ENCODE measurements at places on chromosomes 16 and 17.

- no peak for DNase-seq
Measured at GRCh38 chr17:75411328-75412067, 6.0 kb upstream of the GRB2 start.

DNA sequence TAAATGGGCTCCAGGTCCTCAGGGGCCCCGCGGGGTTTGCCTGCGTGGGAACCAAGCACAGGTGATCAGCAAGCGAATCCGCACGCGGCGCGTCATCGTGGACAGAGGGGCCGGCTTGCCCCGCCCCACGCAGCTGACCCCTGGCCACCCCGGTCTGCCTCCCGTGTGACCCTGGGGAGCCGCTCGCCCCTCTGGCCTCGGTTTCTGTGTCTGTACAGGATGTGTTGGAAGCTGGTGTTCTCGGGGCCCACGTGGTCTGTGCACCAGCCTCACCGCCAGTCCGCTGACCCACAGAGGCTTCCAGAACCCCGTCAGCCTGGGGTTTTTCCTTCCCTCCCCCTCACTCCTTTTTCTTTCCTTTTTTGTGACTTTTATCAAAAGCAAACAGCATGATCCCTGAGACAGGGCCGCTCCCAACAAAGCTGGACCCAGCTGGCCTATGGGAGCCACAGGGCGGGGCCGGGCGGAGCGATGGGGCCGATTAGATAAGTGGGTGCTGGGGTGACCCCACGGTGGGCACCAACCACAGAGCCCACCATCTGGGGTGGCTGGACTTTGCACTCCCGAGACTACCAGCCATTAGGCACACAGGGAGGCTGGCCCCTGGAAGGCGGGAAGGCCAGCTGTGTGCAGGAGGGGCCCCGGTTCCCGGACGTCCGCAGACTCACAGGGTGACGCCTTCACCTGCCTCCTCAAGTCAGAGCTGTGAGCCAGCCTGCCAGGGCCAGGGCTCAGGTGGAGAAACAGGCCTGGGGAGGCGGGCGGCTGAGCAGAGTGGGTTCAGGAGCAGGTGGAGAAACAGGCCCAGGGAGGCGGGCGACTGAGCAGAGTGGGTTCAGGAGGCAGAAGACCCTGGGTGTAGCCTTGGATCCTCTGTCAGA, 56.0 kb downstream of the ZFPM1 start:
- no peak for DNase-seq

- DNase-seq, result no peak
Measured at GRCh38 chr16:3541527-3542155, 35.6 kb downstream of the NLRC3 start.

- DNase-seq, result no peak
Measured at GRCh38 chr17:83149029-83149725, 69.8 kb downstream of the METRNL start.

DNA sequence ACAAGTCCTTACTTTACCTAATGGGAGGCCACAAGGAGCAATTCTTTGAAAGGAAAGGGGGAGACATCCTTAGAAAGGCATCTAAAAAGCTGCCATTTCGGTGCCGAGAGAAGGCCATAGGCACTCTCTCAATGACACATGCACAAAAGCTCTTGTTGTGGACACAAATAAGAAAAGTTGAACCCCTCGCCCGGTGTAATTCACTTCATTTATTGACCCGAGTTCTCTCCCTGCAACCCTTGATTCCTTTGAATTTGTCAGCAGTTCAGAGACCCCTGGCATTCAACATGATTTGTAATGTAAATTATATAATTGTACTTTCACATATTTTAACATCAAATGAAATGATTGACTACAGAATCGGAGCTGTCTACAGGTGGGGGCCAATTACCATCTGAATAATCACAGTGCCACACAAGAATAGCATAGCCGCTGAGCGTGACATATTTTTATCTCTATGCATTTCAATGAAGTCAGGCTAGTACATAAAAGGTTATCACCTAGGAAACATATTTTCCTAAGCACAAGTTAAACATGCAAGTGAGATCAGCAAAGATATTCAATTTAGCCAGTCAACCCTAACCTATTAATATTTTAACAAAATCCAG, 66.7 kb downstream of the IRX6 start:
- no peak for DNase-seq

- no peak for DNase-seq
Measured at GRCh38 chr17:82120148-82120547, 22.1 kb upstream of the FASN start.
